NCI-H2171 treated with DMSO at 0.1 percent for 48 hours (cell line): ENCODE measurements at places on chromosomes 2 and 18.

GRCh38 chr2:54757500-54757899, 34.0 kb downstream of the EML6 start:
- DNase-seq = no peak

DNA sequence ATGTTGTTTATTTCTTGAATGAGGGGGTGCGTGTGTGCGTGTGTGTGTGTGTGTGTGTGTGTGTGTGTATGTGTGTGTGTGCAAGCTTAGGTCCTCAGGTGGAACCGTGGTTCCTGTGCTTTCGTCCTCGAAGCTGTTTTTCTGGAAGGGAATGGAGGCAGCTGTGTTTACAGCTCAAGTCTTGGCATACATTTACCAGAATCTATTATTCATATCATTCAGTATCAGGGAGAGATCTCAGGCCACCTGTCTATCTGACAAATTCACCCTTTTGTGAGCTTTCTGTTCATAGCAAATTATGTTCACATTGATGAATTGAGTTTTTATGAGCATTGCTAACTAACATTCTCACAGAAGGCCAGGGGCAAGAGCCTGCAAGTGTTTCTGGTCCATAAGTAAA, 550.4 kb downstream of the ARHGAP15 start:
- peak; percentile 98 for DNase-seq

DNA sequence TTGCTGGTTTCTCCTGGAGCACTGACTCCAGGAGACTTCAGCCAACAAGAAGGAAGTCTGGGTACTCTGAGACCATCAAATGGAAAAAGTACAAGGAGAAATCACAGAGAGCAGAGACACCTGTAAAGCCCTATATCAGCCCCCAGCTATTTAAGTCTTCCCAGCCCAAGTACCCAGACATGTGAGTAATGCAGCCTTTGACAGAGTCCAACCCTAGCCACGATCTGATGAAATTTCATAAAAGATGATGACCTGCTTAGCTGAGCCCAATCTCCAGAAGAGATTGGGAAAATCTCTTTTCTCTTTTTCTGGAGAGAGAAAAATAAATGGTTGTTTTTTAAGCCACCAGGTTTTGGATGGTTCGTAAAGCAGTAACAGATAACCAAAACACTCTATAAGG, 196.6 kb downstream of the NBAS start:
- no peak for DNase-seq

DNA sequence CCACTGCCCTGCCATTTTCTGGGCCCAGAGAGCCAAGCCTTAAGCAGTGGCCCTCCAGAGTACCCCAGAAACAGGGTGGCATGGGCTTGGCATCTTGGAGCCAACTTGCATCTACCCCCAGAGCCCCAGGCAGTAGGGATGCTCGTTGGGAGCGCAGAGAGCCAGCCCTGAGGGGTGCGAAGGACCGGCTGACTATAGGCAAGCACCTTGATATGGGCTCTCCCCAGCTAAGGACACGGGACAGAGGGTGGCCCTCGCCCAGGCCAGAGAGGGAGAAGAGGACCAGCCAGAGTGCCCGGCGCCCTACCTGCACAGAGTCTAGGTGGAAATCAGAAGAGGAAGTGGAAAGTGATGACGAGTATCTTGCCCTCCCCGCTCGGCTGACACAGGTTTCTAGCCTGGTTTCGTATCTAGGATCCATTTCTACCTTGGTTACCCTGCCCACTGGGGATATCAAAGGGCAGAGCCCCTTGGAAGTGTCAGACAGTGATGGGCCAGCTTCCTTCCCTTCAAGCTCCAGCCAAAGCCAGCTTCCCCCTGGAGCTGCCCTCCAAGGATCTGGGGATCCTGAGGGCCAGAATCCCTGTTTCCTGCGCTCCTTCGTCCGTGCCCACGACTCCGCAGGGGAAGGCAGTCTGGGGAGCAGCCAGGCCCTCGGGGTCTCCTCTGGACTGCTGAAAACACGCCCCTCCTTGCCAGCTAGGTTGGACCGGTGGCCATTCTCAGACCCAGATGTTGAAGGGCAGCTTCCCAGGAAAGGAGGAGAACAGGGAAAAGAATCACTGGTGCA, 16.2 kb downstream of the CEP68 start:
- no peak for DNase-seq

DNA sequence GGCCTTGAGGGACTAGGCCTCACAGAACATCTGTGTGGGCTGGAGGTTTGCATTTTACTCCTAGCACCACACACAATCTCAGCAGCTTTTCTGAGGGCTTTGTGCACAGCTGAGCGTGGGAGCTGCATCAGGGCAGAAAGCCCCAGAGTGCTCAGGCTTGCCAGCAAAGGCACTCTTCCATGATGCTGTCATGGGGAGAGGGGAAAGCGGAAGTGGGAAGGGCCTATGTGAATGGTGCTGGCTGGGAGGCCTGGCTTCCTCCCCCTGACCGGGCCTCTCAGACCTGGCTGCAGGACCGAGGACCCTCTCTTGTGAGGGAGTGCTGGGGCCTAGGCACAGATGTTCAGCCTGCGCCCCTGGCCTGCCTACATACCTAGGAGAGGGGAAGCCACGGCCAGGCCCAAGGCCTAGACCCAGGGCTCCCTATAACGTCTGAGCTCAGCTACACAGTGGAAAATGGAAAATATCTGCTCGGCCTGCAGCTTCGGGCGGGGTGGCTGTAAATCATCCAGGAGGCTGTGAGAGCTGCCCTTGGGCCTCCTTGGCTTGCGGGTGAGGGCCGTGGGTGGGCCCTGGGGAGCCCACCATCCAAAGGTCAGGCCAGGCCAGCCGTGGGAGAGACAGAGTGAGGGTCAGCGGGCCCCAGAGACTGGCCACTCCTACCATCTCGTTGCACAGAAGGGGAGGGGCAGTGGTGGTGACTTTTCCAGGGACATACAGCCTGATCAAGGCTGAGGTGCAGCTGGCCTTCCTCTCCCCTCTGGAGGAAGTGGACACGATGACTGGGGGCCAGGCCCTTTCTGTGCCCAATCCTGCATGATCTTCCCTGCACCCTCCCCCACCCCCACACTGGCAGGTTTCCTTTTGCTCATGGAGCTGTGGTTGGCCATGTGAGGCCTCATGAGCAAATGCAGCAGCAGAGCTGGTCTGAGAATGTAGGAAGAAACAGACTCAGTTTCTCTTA, 22.8 kb downstream of the GLI2 start:
- DNase-seq = no peak

GRCh38 chr2:75707901-75708300, 2.8 kb downstream of the GCFC2 start:
- no peak for DNase-seq

GRCh38 chr2:38260469-38260868, 116.6 kb downstream of the ATL2 start:
- DNase-seq = no peak

- DNase-seq = no peak
Observed at GRCh38 chr2:10759151-10759714, 37.8 kb downstream of the ATP6V1C2 start.

GRCh38 chr2:48444404-48444803, 85.5 kb upstream of the STON1 start:
- DNase-seq = no peak

DNA sequence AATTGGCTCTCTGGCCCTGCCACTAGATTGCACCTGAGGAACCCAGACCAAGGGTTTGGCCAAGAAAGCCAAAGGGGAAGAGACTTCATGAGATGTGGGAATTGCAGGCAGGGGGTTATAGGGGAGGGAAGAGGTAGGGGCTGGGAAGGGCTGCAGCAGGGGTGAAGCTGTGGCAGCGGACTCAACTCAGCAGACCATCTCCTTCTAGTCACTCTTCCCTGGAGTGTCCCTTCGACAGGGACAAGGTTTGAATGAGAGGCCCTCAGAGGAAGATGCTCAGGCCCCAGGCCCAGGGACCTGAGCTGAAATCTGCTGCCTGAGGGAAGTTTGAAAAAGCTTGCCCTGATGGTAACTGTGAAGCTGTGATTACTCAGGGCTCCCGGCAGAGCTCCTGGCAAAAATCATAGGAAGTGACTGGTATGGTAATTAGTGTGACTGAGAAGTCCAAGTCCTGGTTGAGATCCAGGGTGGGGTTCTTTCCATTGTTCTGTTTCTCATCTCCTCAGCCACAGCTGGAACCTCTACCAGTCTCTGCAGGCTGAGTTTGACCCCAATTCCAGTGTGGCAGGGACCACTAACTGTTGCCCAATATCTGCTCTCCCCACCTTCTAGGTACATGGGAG, 300.9 kb downstream of the CYP26B1 start:
- DNase-seq = no peak

DNA sequence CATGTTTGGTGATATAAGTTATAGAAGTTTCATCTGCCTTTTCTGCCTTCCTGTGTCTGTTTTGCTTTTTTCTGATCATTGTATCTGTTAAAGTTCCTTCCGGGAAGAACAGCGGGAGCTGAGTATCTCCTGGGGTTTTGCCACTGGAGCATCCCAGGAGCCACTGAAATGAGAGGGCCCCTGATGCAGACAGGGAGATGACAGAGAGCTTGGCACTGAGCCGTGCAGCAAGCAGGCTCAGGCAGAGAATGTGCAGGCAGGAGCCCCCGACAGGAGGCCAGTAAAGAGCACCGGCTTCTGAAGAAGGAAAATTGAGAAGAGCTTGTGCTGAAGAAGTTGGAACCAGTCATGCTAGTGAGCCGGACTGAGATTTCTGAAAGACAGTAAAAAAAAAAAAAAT, 137.8 kb downstream of the TDRD15 start:
- peak; percentile 10 for DNase-seq

GRCh38 chr2:148459377-148459778, 185.2 kb upstream of the EPC2 start:
- no peak for DNase-seq

DNA sequence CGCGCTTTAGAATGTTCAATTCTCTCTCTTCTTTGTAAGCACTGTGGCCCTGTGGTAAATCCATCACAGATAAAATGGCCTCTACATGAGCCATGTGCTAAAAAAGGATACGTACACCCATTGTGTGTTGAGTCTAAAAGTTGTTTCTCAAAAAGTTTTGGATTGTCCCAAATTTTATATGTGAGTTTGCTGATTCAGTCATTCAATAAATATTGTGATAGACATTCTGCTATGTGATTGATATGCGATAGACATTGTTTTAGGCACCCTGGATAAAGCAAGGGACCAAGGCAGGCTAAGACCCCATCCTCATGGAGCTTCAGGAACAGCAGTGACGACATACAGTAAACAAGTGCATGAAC, 53.5 kb downstream of the E2F6 start:
- DNase-seq = no peak
